ENCODE measurements at places on chromosomes 12 and 14.

DNA sequence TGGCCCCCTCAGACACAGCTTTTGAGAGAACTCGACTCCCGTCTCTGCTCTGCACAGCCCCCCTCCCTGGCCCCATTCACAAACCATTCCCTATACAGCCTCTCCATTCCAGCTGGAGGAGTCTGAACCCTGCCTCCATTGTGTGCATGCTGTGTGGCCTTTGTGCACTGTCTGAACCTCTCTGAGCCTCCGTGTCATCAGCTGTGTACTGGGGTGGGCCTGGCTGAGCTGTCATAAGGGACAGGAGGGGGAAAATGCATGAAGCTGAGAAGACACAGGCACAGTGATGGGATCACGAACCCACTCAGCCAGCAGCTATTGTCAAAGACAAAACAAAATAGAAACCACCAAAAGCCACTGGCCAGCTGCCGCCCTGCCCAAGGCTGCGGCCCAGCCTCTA is 130.8 kb downstream of the RFLNA start:
- no peak for DNase-seq

DNA sequence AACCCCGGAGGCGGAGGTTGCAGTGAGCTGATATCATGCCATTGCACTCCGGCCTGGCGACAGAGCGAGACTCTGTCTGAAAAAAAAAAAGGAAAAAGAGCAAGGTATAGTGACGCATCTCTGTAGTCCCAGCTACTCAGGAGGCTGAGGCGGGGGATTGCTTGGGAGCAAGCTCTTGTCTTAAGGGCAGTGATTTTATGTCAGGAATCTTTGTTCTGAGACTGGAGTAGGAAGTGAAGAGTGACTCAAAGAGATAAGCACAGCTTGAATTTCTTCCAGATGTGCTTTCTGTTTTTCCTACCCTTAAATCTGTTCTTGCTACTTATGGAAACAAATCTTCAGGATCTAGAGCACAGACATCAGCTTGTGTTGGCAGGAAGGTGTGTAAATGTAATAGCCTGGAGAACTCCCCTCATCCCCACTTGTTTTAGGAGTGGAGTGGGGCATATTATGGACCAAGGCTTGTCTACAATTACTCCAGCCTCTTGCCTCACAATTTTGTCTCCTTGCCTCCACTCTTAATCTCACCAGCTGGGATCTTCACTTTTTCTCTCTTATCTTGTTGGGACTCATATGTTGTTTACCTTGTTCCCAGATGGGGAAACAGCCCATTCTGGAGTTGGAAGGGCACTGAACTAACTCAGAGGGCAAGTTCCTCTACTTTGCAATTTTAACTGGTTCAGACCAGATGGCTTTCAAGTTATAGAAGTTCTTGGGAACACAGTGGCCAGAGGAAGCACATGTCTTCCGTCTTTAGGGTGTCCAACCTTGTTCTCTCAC is 7.5 kb downstream of the TMED2 start:
- no peak for DNase-seq

DNA sequence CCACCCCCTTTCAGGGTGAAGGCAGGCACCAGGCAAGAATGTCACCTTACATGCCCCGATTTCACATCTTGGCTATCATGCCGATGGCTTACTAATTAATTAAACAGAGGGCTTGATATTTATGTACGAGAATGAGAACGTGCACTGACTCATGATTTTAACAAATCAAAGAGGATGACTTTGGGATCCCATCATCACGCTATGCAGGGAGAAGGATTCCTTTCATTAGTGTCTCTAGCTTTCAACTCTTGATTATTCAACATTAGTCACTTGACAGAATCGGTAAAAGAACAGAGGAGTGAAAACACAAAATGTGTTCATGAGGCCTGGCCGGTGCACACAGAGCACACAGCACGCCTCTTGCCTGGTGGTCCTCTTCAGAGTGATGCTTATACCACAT is 80.6 kb downstream of the PRKAB1 start:
- DNase-seq, result no peak

- no peak for DNase-seq
Observed at GRCh38 chr14:74089251-74090020, 4.7 kb downstream of the LIN52 start.

- no peak for DNase-seq
Observed at GRCh38 chr14:95664066-95664465, 22.2 kb upstream of the TCL1B start.

DNA sequence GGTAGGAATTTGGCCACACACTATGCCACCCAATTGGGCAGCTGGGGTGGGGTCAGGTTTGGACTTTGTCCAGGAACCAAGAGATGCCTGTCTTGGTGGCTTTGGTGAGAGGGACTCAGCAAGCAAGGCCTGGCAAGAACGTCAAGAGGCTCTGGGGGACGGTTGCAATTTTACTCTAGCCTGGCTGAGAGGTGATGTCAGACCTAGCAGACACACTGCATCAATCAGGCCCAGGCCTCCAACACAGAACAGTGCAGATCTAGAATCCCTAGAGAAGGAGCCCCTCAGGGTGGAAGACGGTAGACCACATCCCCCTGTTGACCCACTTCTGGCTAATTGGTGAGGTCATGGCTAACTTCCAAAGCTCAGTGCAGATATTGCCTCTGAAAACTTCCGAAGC is 1.6 kb upstream of the UNC119B start:
- DNase-seq, result no peak

GRCh38 chr12:115847398-115847797 is 430.1 kb downstream of the MED13L start:
- DNase-seq, result no peak

DNA sequence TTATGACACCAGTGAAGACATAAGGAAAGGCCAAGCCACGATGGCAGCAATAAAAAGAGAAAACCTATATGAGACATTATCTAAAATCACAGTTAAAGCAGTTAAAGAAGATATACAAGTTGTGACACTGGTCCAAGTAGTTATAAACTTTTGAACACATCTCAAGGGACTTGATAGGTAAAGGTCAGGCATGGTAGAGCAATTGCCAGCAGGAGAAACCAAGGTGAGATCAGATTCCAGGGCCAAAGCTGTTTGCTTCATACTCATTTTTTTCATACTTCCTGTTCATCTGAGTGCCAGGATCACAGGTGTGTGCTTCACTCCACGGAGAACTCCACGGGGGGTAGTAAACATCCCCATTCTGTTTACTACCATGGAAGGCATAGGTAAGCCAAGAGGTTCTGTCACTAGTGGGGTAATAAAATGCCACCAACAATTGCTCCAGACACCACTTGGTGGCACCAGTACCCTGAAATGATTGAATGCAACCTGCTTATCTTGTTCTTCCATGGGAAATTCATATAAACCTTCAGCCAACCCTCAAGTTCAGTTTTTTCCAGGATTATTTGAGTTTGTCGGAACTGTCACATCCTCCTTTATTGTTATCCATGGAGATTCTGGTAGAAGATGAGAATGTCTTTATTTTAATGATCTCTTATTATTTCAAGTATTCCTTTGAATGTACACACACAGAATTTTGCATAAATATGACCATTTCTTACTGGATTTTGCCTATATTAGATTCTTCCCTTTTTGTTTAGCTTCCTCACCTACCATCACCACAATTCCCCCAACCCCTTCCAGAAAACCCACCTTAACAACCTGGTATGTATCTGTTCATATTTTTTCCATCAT is 59.2 kb upstream of the TSPAN8 start:
- no peak for DNase-seq

- no peak for DNase-seq
Observed at GRCh38 chr12:105391231-105391630, 60.7 kb downstream of the C12orf75 start.

GRCh38 chr12:67269633-67270573 is 745 bp downstream of the CAND1 start:
- DNase-seq, result peak; percentile 22

DNA sequence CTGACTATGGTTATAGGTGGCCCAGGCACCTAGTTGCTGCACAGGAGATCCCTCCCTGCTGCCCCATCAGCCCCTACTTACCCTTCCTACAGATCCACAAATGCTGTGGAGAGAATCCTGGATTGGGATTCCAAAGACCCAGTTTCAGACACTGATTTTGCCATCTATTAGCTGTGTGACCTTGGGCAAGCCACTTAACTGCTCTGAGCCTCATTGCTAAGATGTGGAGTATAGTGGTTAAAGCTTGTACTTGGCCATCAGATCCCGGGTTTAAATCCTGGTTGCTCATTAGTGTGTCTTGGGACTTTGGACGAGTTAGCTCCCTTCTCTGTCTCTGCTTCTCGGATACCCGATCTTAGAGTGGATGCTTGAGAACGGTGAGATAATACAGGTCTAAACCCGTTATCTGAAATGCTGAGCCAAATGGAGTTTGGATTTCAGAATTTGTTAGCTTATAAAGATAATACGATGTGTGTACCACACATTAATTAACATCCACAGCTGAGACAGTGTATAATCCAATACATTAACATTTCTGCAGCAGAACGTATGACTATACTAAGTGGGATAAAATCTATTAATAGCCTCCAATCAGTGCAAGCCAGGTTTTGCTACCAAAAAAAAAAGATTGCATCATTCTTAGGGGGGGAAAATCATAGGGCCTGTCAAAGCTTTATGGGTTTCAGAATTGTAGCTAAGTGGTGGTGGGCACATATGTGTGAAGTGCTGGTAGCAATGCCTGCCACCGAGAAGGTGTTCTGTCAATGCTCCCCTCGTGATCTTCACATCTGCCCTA is 16.0 kb downstream of the PROX2 start:
- no peak for DNase-seq

DNA sequence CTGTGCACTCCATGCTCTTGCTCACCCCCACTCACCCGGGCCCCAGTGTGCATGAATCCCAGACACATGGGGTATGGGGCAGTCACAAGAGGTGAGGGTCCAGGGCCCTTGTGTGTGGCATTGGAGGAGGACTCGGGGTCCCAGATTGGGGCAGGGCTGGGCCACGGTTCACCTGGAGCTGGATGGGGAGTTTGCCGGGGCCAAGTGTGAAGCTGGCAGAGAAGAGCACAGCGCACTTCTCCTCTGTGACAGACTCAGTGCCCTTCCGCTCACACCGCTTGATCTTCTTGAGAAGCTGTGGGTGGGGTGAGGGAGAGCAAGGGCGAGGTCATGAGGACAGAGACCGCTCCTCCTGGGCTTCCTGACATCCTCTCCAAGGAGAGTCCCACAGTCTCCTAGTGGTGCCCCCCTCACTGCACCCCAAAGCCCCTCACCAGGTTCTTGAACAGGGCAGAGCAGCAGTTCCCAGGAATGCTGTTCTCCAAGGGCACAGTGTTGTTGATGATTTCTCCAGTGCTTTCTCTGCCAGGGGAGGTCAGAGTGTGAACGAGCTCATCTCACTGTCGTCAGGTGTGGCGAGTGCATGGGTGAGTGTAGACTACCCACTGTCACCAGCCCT is 6.8 kb downstream of the STAT6 start:
- no peak for DNase-seq
